CD4-positive, alpha-beta T cell treated with Interleukin-4 for 4 hours (primary cell): ENCODE measurements at places on chromosomes 6 and 20.

DNA sequence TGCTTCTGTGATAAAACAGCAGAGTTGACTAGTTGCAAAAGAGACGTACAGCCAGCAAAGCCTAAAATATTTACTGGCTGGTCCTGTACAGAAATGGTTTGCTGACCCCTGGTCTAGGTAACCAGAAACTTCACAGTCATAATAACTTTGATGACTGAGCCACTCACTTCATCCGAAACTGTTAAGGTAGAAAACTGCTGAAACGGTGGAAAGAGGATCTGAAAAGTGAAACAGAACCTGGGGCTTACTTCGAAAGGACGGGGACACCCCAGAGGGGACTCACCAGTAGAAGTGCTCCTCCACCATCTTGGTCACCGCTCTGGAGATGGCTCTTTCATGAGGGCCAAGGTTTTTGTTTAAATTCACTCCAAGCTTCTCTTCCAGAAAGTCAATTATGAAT is 16.4 kb downstream of the FAXC start:
- no peak for DNase-seq

GRCh38 chr20:53208110-53208832 is 236.1 kb downstream of the TSHZ2 start:
- peak; percentile 25 for DNase-seq

GRCh38 chr6:151993364-151993763 is 185.9 kb downstream of the ESR1 start:
- DNase-seq: no peak

DNA sequence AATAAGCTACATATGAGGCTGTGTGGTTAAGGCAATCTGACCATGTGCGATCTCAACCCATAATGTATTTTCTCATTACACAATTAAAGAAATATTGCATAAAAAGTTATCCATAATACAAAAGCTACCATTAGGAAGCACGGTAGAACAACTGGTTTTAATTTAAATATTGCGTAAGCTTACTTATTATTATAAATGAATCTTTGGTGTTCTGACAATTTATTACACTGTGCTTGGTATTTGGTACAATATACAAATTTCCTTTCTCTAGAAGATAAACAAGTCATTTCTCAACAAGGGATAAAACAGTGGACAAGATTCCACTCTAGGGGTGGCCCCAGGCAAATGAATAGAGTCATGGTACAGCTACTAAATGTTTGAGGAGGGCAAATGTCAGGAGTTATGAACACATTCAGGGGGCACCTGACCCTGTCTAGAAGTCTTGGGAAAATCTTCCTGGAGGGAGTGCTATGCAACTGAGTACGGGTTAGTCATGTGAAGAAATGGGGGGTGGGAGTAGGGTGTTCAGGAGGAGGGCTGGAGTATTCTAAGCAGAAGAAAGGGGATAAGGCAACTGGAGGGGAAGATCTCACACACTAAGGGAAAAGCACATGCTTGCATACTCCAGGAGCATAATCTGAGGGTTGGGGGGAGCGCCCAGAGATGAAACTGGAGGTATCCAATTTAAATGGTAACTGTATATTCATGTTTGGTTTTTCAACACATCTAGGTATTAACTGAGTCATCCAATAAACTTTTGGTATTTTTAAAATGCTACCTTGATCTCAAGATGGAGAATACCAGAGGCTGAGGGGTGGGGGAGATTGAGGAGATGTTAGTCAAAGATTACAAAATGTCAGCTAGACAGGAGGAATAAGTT is 296.9 kb upstream of the SGK1 start:
- DNase-seq: no peak
